CD4-positive, alpha-beta T cell treated with Interleukin-10 for 1 hour (primary cell): ENCODE measurements at places on chromosomes 3 and 15.

- no peak for DNase-seq
These were observed 108.3 kb upstream of the GADL1 start for GRCh38 chr3:31002730-31003129.

- DNase-seq = no peak
These were observed 87.4 kb downstream of the ZIC4 start for GRCh38 chr3:147318900-147319299.

DNA sequence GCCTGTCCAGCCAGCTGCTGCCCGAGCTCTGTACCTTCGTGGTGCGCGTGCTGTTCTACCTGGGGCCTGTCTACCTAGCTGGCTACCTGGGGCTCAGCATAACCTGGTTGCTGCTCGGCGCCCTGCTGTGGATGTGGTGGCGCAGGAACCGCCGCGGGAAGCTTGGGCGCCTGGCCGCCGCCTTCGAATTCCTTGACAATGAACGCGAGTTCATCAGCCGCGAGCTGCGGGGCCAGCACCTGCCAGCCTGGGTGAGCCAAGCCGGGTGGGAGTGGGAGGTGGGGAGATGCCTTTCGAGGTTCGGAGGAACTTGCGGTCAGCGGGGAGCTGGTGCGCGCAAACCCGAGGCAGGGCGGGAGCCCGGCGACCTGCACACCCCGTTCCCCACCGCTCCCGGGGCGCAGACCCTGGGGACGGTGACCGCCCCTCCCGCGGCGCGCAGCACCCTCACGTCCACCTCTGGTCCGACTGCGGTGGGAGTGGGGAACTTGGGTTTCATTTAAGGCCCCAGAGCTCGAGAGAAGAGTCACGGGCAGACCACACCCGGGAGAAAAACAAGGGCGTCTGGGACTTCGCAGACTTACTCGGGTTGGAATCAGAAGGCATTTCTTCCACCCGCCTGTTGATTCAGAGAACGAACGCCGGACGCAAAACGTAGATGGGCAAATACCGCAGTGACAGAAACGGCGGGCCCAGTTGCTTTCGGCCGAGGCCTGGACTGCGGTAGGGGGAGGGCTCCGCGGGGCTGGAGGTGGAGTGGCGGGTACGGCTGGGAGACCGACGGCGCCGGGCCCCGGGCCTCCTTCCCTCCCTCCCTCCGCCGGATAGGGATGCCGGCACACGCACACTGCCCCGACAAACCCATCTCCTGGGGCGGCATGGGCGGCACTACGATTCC is 708 bp downstream of the ESYT3 start:
- no peak for DNase-seq

GRCh38 chr3:61733000-61733399 is 171.6 kb downstream of the PTPRG start:
- no peak for DNase-seq

DNA sequence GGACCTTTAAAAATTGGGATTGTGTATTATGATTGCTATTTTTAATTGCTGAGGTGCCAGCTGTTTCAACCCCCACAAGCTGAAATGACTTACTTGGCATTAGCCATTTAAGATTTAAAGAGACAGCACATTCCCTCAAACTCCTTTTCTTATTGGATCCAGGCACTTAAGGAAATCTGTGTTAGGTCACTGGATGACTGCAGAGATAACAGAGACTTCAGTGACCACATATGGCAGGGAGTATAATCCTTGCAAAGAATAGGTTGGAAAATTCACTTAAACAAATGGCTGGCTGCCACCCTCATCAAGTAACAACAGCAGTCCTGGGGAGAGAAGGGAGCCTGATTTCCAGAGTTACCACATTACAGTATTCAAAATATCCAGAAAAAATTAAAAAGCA is 66.6 kb downstream of the SLMAP start:
- no peak for DNase-seq

DNA sequence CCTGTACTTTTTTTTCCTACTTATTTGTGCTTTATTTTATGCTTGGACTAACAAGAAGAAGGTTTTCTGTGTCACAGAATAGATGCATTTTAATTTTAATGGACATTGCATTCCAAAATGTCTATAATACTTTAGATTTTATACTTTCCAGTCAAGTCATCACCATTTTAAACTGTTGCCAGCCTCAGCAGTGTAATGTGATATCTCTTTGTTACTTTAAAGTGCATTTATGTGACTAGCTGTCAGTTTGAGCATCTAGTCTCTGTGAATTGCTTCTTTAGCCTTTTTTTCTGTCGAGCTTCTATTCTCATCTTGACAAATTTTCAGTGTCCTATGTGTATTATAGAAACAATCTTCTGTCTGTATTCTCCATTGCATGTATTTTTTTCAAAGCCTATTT is 511.4 kb upstream of the CBLB start:
- no peak for DNase-seq

DNA sequence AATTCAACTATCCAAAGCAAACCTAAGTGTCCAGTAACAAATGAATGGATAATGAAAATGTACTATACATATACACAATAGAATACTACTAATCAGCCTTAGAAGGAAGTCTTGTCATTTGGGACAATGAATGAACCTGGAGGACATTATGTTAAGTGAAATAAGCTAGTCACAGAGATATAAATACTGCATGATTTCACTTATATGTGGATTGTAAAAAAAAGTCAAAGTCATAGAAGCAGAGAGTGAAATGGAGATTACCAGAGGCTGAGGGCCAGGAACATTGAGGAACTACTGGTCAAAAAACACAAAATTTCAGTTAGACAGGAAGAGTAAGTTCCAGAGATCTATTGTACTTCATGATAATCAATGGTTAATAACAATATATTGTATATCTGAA is 33.6 kb downstream of the MYO5A start:
- no peak for DNase-seq

DNA sequence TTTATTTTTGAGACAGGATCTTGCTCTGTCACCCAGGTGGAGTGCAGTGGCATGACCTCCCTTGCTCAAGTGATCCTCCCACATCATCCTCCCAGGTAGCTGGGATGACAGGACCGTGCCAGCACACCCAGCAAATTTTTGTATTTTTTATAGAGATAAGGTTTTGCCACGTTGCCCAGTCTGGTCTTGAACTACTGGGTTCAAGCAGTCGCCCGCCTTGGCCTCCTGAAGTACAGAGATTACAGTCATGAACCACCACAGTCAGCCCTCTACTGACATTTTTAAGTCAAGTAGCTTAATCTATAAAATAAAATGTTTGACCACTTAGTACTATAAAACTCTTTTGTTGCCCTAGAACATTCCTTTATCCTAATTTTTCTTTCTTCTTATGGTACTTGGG is 198.8 kb downstream of the FNDC3B start:
- DNase-seq = no peak

DNA sequence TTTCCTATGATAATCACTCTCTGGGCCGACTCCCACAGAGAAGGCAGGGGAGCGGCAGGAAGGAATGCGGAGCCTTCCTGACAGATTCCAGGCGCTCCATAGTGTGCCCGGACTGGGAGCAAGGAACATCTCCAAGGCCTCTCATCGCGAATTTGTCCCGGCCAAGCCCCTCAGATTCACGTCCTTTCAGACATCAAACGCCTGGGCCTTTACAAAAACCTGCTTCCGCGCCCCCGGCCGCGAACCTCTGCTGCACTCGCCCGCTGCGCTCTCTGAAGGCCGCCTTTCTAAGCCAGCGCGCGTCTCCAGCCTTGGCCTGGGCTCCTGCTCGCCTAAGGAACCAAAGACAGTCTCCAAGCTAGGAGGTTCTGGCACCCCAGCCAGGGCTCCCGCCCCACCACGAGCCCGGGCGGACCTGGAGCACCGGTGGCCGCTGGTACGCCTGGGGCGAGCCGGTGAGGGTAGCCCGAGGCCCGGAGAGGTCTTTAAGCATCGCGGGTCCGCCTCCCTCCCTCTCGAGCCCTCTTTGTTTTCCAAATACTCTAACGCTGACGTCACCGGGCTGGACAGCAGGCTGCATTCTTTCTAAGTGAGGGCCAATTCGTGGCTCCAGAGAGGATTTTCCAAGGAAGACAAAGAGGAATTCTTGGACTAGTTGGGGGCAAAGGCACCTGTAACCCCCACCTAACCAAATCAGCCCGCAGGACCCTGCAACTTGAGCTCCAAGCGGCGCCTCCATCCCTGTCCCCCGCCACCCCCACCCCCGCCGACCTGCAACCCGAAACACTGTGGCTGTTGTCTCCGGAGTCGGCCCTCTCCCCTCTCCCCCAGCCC is 759 bp downstream of the AMOTL2 start:
- no peak for DNase-seq
